CD4-positive, alpha-beta memory T cell (primary cell): ENCODE measurements at places on chromosomes 1 and 21.

GRCh38 chr1:18996548-18997177, 40.2 kb upstream of the IFFO2 start:
- DNase-seq = no peak

- DNase-seq = no peak
Observed at GRCh38 chr1:223207293-223208066, 64.4 kb upstream of the TLR5 start.

- peak; percentile 74 for DNase-seq
Observed at GRCh38 chr1:167517535-167518330, 596 bp downstream of the CD247 start.

- DNase-seq = no peak
Observed at GRCh38 chr1:224784265-224785039, 145.0 kb upstream of the DNAH14 start.

DNA sequence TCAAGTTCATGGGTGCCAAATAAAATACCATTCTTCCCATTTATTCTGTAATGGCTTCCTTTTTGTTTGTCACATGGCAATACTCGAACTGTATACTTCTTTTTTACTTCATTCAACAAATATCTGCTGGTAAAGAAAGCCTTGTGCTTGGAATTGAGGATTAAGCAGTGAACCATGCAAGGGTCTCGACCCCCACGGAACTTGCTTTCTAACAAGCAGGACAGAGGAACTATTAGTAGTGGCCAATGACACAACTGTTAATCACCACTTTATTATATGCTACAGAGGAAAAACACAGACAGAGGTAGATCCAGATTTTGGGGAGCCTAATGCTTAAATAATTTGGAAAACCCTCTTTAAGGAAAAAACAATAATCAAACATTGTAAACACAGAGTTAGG, 542.2 kb downstream of the DPYD start:
- no peak for DNase-seq
